Forelimb muscle (tissue), 1 donor: ENCODE measurements at places on chromosomes 2 and 18. TPM values are rescaled to one million over a fixed set of nuclear protein-coding genes. Genes with fewer than 3 reads are reported as not detected.

The LIMS2 gene
- polyA plus RNA-seq: 41.3 TPM

The PLCL1 gene
- 14.3 TPM for polyA plus RNA-seq

The MARCHF4 gene
- polyA plus RNA-seq: 0.04 TPM

GRCh38 chr2:144426355-144426754, 93.6 kb downstream of the ZEB2 start:
- no peak for DNase-seq

DNA sequence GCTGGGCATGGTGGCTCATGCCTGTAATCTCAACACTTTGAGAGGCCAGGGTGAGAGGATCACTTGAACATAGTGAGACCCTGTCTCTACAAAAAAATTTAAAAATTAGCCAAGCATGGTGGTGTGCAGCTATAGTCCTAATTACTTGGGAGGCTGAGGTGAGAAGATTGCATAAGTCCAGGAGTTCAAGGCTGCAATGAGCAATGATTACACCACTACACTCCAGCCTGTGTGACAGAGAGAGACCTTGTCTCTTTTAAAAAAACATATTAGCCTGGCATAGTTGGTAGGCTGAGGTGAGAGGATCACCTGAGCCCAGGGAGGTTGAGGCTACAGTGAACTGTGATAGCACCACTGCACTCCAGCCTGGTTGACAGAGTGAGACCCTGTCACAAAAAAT, 13.7 kb downstream of the TRAPPC8 start:
- no peak for DNase-seq

GRCh38 chr2:239046822-239047221, 198.9 kb downstream of the TWIST2 start:
- DNase-seq: no peak

GRCh38 chr2:219021591-219021990, 19.7 kb downstream of the CFAP65 start:
- no peak for DNase-seq
